ENCODE measurements at places on chromosomes 3 and 15.
A peak's percentile ranks its signal among the peaks of the same experiment; 100 is the strongest.

- H3K27me3 ChIP-seq = no peaks in the 10 kb centered on the region
- no peaks in the 10 kb centered on the region for H3K4me1 ChIP-seq
- H3K36me3 ChIP-seq = no peaks in the 10 kb centered on the region
- no peak for DNase-seq
- no peak overlapping the region for H3K27ac ChIP-seq
Observed at GRCh38 chr15:92184679-92185230, 208.9 kb upstream of the ST8SIA2 start.

DNA sequence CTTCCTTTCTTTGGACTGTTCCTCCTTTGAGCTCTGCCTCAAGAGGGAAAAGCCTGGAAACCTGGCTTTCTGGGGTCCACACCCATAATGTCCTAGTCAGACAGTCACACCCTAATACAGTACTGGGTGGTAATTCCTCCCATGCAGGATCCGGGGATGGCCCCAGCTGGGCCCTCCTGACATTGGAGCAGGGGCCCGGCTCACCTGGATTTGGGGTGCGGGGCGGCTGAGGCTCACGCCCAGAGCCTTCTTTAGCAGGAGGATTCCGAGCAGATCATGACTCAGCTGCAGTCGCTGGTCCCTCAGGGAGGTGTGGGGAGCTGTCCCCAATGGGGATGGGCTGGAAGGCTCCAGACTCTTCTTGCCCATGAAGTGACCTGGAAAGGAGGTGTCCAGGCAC, 1.0 kb downstream of the NMB start:
- H3K27ac ChIP-seq = no peak overlapping the region
- peaks cover 2% of the 10 kb centered on the region for H3K4me1 ChIP-seq
- DNase-seq = no peak
- peaks cover 2% of the 10 kb centered on the region for H3K36me3 ChIP-seq

GRCh38 chr15:73936181-73936580, 9.9 kb downstream of the LOXL1 start:
- peaks cover 25% of the 10 kb centered on the region for H3K4me1 ChIP-seq
- H3K36me3 ChIP-seq = no peaks in the 10 kb centered on the region
- H3K27me3 ChIP-seq = no peaks in the 10 kb centered on the region
- DNase-seq = no peak
- H3K4me3 ChIP-seq = no peak overlapping the region
- no peak overlapping the region for H3K27ac ChIP-seq

GRCh38 chr3:64584179-64584578, 103.6 kb downstream of the ADAMTS9 start:
- no peak for DNase-seq
- H3K27me3 ChIP-seq = no peaks in the 10 kb centered on the region
- H3K27ac ChIP-seq = no peak overlapping the region

- no peak overlapping the region for H3K27ac ChIP-seq
- H3K36me3 ChIP-seq = no peaks in the 10 kb centered on the region
- DNase-seq = no peak
- H3K4me3 ChIP-seq = no peak overlapping the region
- H3K4me1 ChIP-seq = no peaks in the 10 kb centered on the region
Observed at GRCh38 chr3:116940719-116941118, 231.1 kb downstream of the TUSC7 start.

- no peak overlapping the region for H3K4me3 ChIP-seq
- H3K4me1 ChIP-seq = peaks cover 5% of the 10 kb centered on the region
- no peaks in the 10 kb centered on the region for H3K36me3 ChIP-seq
- H3K27ac ChIP-seq = no peak overlapping the region
- H3K27me3 ChIP-seq = no peaks in the 10 kb centered on the region
Observed at GRCh38 chr15:99749386-99749785, 16.1 kb upstream of the LYSMD4 start.

- H3K4me1 ChIP-seq = peaks cover 10% of the 10 kb centered on the region
- no peak overlapping the region for H3K4me3 ChIP-seq
- no peak for DNase-seq
Observed at GRCh38 chr15:73909651-73910050, 16.6 kb upstream of the LOXL1 start.

DNA sequence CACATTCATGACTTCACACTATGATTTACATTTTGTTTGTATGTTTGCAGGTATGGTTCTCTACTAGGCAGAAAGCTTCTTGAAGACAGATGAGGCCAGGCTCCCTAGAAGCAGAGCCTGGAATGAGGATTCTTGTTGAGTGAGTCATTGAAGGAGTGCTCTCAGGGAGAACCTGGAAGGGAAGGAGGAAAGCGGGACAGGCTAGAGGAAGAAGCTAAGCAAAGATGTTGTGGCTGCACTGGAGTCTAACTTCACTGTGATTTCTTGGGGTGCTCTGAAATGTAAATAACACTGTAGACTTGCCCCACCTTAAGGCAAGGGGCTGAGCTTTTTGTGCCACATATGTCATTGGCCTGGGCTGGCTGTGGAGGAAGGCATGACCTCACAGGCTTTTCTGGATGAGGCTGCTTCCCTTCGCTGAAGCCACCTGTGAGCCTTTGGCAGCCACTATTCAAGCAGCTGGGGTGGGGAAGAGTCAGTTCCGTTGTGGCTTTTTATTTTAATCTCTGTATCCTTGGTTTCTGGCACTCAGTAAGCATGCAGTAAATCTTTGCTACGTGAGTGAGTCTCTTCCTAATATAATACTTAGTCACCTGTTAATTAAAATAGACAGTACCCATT, 307.3 kb downstream of the SV2B start:
- H3K36me3 ChIP-seq = no peaks in the 10 kb centered on the region
- peaks cover 2% of the 10 kb centered on the region for H3K4me1 ChIP-seq
- DNase-seq = no peak
- peak overlapping the region; percentile 27 for H3K4me3 ChIP-seq

GRCh38 chr3:44355362-44356033, 16.9 kb downstream of the TCAIM start:
- H3K27me3 ChIP-seq = no peaks in the 10 kb centered on the region
- no peak for DNase-seq
- H3K4me3 ChIP-seq = no peak overlapping the region

GRCh38 chr3:13772321-13772745, 107.5 kb downstream of the WNT7A start:
- no peaks in the 10 kb centered on the region for H3K36me3 ChIP-seq
- H3K27ac ChIP-seq = no peak overlapping the region
- no peaks in the 10 kb centered on the region for H3K27me3 ChIP-seq

DNA sequence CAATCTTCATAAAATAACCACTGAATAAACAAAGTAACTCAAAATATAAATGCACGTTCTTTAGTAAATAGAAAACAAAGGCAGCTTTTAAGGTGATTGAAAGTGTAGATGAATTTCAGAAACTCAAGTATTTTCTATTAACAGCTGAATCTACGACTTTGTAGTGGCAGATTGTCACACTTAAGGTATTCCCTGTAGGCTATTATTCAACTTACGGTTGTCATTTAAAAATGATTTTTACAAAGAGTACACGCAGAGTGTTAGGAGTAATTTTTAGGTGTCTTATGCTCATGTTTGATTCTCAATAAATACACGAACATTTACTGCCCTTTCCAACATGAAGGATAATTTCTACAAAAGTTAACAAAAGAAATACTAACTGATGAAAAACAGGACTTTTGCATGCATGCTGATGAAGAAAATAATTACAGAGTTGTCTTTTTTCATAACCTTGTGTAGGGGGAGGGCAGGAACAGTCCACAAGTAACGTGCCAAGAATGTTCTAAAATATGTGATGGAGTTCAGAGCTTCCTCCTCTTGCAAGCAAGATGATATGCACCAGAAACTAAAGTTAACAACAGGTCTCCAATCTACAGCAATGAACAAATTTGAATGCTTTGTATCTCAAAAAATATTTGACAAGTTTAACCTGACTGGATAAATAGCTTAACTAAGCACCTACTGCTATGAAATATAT, 16.7 kb downstream of the DCBLD2 start:
- DNase-seq = no peak
- H3K36me3 ChIP-seq = peaks cover 3% of the 10 kb centered on the region
- H3K4me3 ChIP-seq = no peak overlapping the region

DNA sequence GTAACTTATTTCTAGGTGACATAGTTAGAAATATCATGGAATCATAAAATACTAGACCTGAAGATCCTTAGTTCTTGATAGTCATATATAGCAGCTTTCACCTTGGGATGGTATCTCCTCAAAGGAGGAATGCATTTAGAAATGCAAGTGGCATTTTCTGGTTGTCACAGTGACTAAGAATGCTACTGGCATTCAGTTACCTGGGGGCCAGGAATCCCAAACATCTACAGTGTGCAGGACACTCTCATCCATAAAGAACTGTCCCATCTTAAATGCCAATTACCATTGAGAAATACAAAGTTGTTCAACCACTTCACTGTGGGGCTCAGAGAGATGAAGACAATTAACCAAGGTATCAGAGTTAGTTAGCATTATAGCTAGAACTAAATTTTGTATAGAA, 36.7 kb downstream of the MYH15 start:
- DNase-seq = no peak
- no peak overlapping the region for H3K27ac ChIP-seq
- no peaks in the 10 kb centered on the region for H3K27me3 ChIP-seq
- H3K4me1 ChIP-seq = peaks cover 2% of the 10 kb centered on the region
- no peak overlapping the region for H3K4me3 ChIP-seq
- no peaks in the 10 kb centered on the region for H3K36me3 ChIP-seq

GRCh38 chr3:156388497-156389448, 166.1 kb downstream of the SSR3 start:
- DNase-seq = no peak
- no peaks in the 10 kb centered on the region for H3K36me3 ChIP-seq
- H3K27ac ChIP-seq = no peak overlapping the region
- no peak overlapping the region for H3K4me3 ChIP-seq

DNA sequence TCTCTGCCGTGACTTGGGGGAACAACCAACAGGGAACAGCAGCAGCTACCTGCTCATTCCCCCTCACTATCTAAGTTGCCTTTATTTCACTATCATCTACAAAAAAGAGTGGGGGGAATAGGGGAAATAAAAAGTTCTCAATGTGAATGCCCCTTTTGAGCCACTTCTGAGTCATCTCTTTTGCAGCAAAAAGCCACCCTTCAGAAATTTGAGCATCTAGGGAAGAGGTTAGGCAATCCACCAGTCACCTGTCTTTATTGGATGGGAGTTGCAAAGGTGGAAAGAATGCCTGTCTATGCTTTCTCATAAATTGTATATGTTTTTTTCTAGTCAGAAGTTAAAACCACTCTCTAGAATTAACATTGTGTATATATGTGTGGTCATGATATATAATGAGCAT, 41.1 kb downstream of the GPD1L start:
- no peaks in the 10 kb centered on the region for H3K4me1 ChIP-seq
- H3K36me3 ChIP-seq = no peaks in the 10 kb centered on the region
- no peak for DNase-seq
- no peaks in the 10 kb centered on the region for H3K27me3 ChIP-seq

GRCh38 chr15:69657626-69658025, 205.0 kb downstream of the RPLP1 start:
- no peaks in the 10 kb centered on the region for H3K27me3 ChIP-seq
- no peak for DNase-seq
- H3K27ac ChIP-seq = no peak overlapping the region
- no peak overlapping the region for H3K4me3 ChIP-seq

DNA sequence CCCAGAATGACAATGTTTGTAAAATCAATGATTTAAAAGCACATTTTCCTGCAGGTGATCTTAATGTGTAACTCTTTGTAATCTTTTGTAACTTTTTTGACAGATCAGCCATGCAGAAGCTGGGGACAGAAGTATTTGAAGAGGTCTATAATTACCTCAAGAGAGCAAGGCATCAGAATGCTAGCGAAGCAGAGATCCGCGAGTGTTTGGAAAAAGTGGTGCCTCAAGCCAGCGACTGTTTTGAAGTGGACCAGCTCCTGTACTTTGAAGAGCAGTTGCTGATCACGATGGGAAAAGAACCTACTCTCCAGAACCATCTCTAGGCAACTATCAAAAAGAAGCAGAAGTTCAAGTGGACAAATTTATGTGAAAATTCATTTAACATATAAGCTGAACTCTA, 32.1 kb upstream of the NUDT16 start:
- no peaks in the 10 kb centered on the region for H3K4me1 ChIP-seq
- H3K4me3 ChIP-seq = no peak overlapping the region
- H3K27me3 ChIP-seq = peaks cover 2% of the 10 kb centered on the region
- DNase-seq = no peak
- no peaks in the 10 kb centered on the region for H3K36me3 ChIP-seq
- no peak overlapping the region for H3K27ac ChIP-seq

- H3K36me3 ChIP-seq = no peaks in the 10 kb centered on the region
- DNase-seq = no peak
- no peaks in the 10 kb centered on the region for H3K4me1 ChIP-seq
- H3K4me3 ChIP-seq = no peak overlapping the region
- H3K27me3 ChIP-seq = no peaks in the 10 kb centered on the region
- H3K27ac ChIP-seq = no peak overlapping the region
Observed at GRCh38 chr15:54026891-54027290, 48.6 kb downstream of the UNC13C start.

DNA sequence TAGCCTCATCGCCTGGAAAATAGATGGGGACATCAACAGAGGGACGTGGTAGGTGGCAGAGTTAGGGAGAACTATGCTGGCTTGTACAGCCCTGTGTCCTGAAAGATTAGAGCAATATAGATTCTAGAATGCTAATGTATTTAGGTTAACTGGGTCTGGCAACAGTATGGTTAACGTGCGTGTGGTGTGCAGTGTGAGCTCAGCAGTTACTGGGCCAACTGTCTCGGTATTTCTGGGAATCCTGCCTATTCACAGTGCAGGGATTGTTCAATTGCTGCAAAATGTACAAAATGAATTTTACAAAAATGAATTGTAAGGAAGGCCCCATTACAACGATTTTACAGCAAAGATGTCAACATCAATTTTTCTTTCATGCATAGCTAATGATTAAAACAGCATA, 20.6 kb downstream of the MEIS2 start:
- H3K27me3 ChIP-seq = no peaks in the 10 kb centered on the region
- H3K4me3 ChIP-seq = no peak overlapping the region
- H3K27ac ChIP-seq = no peak overlapping the region
- no peak for DNase-seq

DNA sequence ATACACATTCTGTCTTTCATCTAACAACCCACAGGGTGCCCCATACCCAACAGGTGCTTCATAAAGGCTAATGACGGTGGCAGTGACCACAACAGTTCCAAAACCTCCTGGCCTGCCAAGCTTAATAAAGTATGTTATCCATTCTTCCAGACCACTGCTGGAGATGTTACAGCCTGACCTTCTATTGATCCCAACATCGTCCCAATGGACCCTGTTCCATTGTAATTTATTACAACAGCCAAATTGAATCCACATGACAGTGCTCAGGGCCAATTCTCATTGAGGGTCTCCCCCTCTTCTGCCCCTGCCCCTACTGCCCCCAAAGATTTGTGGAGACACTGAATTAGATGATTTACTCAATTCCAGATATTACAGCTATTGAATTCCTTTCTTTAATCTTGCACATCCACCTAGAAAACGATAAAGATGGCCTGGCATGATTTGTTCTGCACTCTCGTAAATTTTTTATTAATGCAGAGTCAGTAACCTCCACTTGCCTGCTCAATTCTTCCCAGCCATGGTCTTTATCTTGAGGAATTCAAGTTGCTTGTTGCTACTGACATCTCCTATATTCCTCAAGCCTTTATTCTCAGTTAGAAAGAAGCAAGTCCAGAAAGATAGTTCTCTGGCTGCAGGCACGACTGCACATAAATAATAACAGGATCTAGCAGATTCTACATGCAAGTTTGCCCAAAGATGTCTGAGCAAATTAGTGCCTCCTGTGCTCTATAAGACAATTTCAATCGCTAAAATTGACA, 407.6 kb downstream of the ERC2 start:
- no peaks in the 10 kb centered on the region for H3K4me1 ChIP-seq
- no peaks in the 10 kb centered on the region for H3K36me3 ChIP-seq
- H3K27me3 ChIP-seq = no peaks in the 10 kb centered on the region
- no peak overlapping the region for H3K4me3 ChIP-seq
- no peak overlapping the region for H3K27ac ChIP-seq
- DNase-seq = no peak
